ENCODE measurements at places on chromosomes 7 and 10.

DNA sequence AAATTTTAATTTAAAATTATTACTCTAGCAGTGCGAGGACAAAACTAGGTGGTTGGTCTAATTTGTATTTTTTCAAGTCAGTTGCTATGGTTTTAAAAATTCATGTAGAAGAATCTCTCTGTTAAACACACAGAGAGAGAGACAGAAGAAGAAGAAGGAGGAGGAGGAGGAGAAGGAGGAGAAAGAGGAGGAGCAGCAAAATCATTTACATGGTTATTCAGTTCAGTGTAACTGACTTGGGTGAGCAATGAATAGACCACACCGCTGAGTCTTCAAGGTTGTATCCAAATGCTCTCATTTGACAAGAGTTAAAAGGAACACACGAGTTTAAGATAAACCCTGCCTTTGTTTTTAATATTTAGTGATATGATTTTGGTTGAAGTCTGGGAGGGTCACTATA, 131.1 kb downstream of the PDE1C start:
- DNase-seq, result no peak

DNA sequence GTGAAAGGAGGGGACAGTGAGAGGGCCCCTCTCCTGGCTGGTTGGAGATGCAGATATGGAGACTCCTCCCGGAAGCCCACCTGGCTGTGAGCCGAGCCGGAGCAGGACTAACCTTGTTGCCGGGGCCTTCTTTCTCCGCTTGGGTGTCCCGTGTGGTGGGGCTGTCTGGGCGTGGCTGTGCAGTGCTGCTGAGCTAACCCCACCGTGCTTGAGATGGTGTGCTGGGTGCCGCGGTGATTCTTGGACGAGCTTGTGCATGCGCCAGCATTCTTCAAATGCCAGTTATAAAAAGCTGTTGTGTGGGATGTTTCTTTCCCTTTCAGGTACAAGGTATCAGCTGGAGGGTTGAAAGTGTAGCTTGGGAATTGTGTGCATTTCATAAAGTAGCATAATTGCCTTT, 48.8 kb downstream of the DAGLB start:
- DNase-seq, result no peak

- DNase-seq, result no peak
These were observed 23.1 kb downstream of the ZC3HAV1 start for GRCh38 chr7:139086454-139086853.

GRCh38 chr7:34260279-34260678, 354.9 kb downstream of the BMPER start:
- DNase-seq, result no peak

DNA sequence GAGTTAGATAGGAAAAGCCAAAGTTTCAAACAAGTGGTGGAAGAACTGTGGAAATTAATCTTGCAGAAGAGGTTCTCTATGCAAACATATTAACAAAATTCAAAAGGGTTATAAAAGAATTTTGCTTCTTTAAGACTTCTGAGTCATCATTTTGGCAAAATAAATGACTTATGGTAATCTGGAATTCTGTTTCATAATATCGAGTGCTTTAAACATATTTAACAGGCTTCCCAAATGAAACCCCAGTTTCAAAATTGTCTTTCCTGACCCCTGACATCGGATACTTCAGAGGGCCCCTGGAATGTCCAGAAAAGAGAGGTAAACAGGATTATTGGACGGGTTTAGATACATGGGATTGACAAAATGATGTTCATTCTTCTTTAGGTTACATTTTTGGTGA, 444.6 kb downstream of the HTR7 start:
- no peak for DNase-seq

DNA sequence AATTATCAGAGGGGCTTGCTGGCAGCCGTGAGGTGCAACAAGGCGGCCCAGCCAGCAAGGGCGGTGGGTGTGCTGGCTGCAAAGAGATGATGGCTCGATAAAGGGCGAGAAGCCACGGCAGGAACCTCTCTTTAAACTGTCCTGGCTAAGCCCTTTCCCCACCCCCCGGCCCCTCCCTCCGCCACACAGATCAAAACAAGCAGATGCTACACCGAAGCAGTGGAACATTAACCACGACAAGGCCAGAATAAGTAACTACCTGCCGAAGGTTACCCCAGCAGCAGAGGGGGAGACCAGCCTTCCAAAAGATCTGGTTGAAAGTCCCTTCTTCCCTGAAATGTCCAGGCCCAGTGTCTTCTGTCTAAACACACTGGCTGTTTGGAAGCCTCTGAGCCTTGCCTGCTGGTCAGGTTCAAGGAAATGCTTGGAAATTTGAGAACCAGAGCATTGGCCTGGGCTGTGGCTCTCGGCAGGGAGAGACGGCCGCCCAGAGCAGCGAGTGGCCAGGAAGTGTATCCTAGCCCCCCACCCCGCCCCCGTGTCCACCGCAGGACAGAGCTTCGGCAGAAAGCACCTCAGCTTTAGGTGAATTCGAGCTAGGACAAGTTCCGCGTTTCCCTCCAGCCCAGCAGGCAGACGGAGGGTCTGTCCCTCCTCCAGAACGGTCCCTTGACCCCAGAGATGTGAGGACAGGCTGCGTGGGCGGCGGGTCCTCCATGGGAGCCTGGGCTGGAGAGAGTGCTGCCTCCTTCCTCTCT, 2.1 kb downstream of the FAM20C start:
- no peak for DNase-seq

GRCh38 chr10:75959209-75959608, 527.8 kb downstream of the LRMDA start:
- DNase-seq, result no peak

DNA sequence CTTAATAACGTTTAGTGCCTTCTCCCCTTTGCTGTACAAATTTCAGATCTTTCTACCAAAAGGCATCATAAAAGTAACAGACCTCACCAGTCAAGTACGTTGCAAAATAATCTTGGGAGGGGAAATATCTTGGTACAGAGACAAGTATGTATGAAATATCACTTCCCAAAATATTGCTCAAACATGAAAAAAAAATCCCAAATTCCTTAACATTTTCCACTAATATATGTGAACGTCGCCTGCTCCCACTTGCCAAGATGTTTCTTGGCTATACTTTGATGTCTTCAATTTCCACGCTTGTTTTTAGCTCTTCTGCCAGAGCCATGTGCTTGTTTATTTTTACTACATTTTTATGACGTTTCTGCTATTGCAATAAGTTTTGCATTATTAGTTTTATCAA, 223.5 kb downstream of the PLXNA4 start:
- DNase-seq, result no peak
